ENCODE measurements at places on chromosomes 3 and 15. TPM values are rescaled to one million over a fixed set of nuclear protein-coding genes. Genes with fewer than 3 reads are reported as not detected.

GRCh38 chr3:112001526-112001925, 2.8 kb downstream of the TAGLN3 start:
- no peaks in the 10 kb centered on the region for H3K4me1 ChIP-seq
- H3K27me3 ChIP-seq = no peaks in the 10 kb centered on the region
- H3K27ac ChIP-seq = no peak overlapping the region
- no peak for DNase-seq
- H3K36me3 ChIP-seq = no peaks in the 10 kb centered on the region
- H3K4me3 ChIP-seq = no peak overlapping the region

GRCh38 chr3:66261355-66261754, 40.6 kb downstream of the SLC25A26 start:
- H3K27ac ChIP-seq = no peak overlapping the region
- no peak overlapping the region for H3K4me3 ChIP-seq
- H3K27me3 ChIP-seq = no peaks in the 10 kb centered on the region
- no peak for DNase-seq

GRCh38 chr3:126053949-126054569, 29.9 kb downstream of the SLC41A3 start:
- no peak for DNase-seq
- no peaks in the 10 kb centered on the region for H3K27me3 ChIP-seq
- no peak overlapping the region for H3K27ac ChIP-seq
- H3K4me1 ChIP-seq = no peaks in the 10 kb centered on the region
- H3K4me3 ChIP-seq = no peak overlapping the region

GRCh38 chr3:56557831-56558170, 826 bp downstream of the CCDC66 start:
- peaks cover 10% of the 10 kb centered on the region for H3K4me1 ChIP-seq
- peak overlapping the region; percentile 89 for H3K27ac ChIP-seq
- no peaks in the 10 kb centered on the region for H3K27me3 ChIP-seq
- H3K36me3 ChIP-seq = peaks cover 4% of the 10 kb centered on the region
- DNase-seq = no peak
- H3K4me3 ChIP-seq = peak overlapping the region; percentile 60

- H3K36me3 ChIP-seq = no peaks in the 10 kb centered on the region
- no peak for DNase-seq
- H3K27me3 ChIP-seq = no peaks in the 10 kb centered on the region
- H3K4me3 ChIP-seq = peak overlapping the region; percentile 46
- H3K4me1 ChIP-seq = no peaks in the 10 kb centered on the region
Observed at GRCh38 chr3:115099986-115100571, 47.0 kb downstream of the ZBTB20 start.

GRCh38 chr3:152257563-152258035, 11.1 kb upstream of the MBNL1 start:
- no peak for DNase-seq
- peak overlapping the region; percentile 71 for H3K27ac ChIP-seq
- H3K36me3 ChIP-seq = no peaks in the 10 kb centered on the region
- no peaks in the 10 kb centered on the region for H3K27me3 ChIP-seq
- H3K4me1 ChIP-seq = no peaks in the 10 kb centered on the region
- no peak overlapping the region for H3K4me3 ChIP-seq

GRCh38 chr3:69541711-69542088, 155.8 kb upstream of the FRMD4B start:
- DNase-seq = no peak
- no peaks in the 10 kb centered on the region for H3K4me1 ChIP-seq
- H3K27me3 ChIP-seq = no peaks in the 10 kb centered on the region
- peak overlapping the region; percentile 42 for H3K4me3 ChIP-seq
- H3K36me3 ChIP-seq = no peaks in the 10 kb centered on the region
- no peak overlapping the region for H3K27ac ChIP-seq

GRCh38 chr15:51172193-51172592, 77.5 kb upstream of the TNFAIP8L3 start:
- no peaks in the 10 kb centered on the region for H3K4me1 ChIP-seq
- no peak for DNase-seq
- H3K27me3 ChIP-seq = no peaks in the 10 kb centered on the region
- H3K27ac ChIP-seq = no peak overlapping the region

SKIL gene
- 78.4 TPM for total RNA-seq

LRTM1 gene
- not detected for total RNA-seq

SAMMSON gene
- not detected for total RNA-seq

Measured in Peyer's patch (tissue), 4 donors.